ENCODE measurements at places on chromosomes 7 and 10.

- no peak for DNase-seq
These were observed 56.3 kb downstream of the ASB13 start for GRCh38 chr10:5609952-5610616.

DNA sequence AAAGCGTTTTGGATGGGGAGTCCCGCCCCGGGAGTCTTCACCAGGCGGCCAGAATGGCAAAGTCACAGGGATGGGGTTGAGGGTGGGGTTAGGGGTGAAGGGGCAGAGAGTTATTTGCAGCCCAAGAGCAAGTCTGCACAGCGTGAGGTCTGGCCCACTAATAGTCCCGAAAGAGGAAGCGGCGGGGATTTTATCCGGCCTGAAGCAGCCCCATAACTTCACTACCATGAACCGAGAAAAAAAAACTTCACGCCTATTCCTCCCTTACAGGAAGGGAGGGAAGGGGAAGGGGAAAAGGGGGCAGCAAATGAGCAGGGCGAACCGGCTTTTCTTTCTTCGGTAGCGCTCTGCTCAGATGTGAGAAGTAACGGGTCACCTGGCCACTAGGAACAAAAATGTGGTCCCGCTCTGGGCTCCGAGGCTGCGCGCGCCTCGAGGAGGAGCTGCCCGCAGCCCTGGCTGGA is 712 bp downstream of the ITPRIP start:
- DNase-seq, result no peak

DNA sequence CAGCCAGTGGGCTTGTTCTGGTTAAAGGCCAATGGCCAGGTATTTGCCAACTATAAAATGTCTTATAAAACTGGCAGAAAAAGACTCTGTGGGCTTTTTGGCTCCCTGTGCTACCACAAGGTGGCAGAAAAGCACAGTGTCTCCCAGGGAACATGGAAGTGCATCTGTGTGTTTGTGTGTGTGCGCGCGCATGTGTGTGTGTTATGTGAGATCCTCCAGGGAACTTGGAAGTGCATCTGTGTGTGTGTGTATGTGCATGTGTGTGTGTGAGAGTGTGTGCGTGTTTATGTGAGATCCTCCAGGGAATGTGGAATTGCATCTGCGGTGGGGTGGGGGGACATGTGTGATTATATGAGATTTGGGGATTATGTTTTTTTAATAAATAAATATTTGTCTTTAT is 30.2 kb upstream of the ABI1 start:
- DNase-seq, result peak; percentile 40

DNA sequence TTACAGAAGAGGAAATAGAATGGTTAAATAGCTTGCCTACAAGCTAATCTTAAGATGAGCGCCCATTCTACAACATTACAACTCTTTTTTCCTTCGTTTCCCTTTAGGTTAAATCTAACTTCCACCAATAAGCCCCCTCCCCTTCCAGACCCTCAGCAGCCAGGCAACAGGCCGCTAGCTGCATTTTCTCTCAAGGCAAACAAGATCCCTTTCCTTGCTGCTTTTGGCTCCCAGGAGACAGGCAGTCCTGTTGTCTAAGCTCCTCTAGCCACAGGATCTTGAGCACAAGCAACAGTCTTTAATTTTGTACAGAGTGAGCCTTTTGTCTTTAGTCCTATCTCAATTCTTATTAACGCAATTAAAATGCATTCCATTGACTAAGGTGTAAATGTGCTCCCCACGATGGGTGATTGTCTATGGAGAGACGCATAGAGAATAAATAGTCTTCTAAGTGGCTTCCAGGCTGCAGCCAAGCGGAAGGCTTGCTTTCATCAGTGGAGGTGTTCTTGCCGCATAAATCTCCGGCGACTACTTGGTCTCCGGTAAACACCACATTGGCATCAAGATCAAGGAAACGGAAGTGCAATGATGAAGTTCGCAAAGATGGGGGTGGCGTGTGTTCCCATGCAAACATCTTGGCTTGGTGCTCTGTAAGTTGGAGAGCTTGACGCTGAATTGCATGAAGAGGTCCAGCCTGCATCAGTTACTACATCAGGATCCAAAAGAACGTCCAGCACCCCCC is 181.9 kb upstream of the LYZL2 start:
- no peak for DNase-seq

GRCh38 chr10:64211466-64211865 is 690.3 kb downstream of the REEP3 start:
- DNase-seq, result no peak

- DNase-seq, result no peak
These were observed 561.1 kb downstream of the ACTR3B start for GRCh38 chr7:153320681-153321080.

DNA sequence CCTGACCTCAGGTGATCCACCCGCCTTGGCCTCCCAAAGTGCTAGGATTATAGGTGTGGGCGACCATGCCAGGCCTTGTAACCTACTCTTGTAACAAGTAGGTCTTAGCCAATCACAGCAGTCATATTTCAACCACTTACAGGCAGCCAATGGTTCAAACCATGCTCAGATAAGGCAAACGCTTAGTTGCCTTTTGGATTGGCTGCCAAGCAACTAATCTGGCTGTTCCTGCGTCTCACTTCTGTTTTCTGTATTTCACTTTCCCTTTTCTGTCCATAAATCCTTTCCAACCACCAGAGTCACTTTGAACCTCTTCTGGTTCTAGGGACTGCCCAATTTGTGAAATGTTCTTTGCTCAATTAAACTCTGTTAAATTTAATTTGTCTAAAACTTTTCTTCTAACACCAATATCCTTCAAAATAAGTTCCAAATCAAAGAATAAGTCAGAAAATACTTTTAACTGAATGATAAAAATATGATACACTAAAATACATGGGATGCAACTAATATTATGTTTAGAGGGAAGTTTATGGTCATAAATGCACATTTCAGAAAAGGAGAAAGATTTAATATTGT is 19.1 kb upstream of the PRF1 start:
- DNase-seq, result no peak

GRCh38 chr7:111741811-111742240 is 179.5 kb upstream of the IMMP2L start:
- DNase-seq, result no peak

GRCh38 chr7:105102557-105103352 is 88.8 kb downstream of the KMT2E start:
- DNase-seq, result no peak

GRCh38 chr7:50988988-50989387 is 206.3 kb upstream of the GRB10 start:
- DNase-seq, result no peak

- no peak for DNase-seq
These were observed 101.2 kb upstream of the PALS2 start for GRCh38 chr7:24472093-24472492.

DNA sequence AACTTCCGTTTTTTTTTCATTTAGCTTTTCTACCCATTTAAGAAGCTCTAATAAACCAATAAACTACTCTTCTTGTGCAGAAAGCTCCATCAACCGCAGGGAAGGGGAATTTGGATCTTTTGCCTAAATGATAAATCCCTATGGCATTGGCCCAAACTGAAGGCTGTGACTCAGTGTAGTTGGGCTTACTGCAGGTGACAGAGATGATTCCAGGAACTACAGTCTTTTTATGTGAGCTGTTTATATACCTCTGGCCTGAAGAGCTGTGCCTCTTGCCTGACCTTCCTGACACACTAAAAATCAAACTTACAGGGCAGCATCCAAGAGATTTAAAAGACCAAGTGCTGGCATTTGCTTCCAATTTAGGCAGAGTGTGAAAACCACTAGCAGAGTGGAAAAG is 25.2 kb downstream of the ABCB1 start:
- no peak for DNase-seq

GRCh38 chr10:20582041-20582440 is 315.1 kb downstream of the NEBL start:
- no peak for DNase-seq

GRCh38 chr10:96835899-96836298 is 3.8 kb downstream of the LCOR start:
- no peak for DNase-seq

DNA sequence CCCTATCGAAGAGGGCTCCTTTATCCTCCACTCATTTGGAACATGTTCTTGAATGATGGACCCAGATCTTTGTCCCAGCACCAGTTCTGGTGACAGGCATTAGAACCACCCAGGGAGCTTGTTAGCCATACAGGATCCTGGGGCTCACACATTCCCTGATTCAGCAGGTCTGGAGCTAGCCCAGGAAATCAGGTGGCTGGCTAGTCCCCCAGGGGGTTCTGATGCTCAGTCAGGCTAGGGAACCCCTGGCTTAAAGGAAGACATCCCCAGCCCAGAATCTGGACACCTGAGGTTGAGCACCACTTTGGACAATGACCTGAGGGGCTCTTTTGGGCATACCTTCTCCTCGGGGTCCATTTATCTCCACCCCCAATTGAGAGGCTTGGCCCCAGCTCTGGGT is 37.0 kb upstream of the NANOS1 start:
- DNase-seq, result no peak

GRCh38 chr7:127733986-127734385 is 82.0 kb downstream of the SND1 start:
- DNase-seq, result no peak

- DNase-seq, result no peak
These were observed 57.6 kb upstream of the MDFIC start for GRCh38 chr7:114864278-114864677.

DNA sequence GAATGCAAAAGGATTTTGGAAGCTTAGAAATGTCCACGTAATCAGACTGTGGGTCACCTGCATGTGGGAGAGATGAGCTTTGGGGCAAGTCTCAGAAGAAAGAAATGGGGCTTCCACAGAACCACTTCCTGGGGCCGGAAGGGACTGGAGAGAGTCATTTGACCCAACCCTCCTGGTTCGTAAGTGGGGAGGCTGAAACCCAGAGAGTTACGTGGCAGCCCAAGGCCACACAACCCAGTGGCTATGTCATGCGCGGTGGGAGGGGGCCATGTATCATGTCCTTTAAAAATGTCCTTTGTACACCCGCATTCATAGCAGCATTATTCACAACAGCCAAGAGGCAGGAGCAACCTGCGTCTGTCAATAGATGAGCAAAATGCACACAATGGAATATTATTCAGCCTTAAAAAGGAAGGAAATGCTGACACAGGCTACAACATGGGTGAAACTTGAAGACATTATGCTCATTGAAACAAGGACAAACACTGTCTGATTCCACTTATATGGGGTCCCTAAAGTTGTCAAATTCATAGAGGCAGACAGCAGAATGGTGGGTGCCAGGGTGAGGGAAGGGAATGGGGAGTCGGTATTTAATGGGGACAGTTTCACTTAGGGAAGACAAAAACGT is 15.1 kb downstream of the CAMK2B start:
- no peak for DNase-seq

- no peak for DNase-seq
These were observed 46.0 kb downstream of the CNOT4 start for GRCh38 chr7:135463908-135464307.

DNA sequence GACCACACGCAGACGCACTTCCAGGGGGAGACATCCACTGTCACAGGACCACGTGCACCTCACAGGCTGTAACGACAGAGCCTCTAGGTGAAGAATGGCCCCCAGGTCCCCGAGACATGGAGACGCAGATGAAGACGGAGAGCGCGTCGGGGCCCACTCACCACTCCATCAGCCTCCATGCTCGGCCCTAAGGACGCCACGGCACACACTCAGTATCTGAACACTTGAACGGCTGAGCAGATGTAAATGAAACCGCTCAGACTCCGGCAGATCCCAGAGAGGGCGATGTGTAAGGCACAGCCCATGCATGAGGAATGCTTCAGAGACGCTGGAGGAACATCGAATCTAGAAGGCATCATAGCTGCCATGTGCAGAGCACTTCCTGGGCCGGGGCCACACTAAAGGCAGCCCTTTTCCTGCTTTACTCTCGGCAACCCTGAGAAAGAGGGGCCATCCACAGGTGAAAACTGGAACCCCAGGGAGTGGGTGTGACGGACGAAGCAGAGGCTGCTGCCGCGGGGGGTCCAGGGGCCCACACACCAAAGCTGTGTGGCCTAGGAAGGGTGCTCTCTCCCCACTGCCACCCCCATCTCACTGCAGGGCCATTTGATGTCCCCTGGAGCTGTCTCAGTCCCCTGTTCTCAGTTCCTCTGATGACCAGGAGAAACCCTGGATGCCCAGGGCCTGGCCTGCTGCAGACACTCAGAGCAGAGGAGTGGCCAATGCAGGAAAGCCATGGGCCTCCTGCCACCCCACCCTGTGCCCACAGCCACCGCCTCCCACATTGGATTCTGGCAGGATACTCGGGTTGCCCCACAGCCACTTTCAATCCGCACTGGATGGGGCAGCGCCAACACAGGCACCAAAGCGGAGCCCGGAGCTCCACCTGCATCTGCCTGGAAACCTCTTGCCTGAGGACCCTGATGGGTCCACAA is 253.8 kb downstream of the MAD1L1 start:
- no peak for DNase-seq

DNA sequence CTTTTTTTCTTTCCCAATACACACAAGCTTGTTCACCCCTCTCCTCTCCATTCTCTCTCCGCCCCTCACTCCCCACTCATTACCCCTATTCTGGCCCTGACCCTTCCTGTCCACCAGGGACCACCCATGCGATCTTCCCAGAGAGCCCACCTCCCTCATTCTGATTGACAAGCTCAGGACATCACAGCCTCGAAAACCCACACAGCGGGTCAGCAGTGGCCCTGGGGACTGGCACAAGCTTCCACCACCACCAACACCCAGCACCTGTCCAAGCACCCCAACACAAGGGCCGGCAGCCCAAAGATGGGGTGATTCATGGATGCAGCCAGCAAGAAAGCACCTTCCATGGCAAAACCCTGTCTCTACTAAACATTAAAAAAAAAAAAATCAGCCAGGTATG is 50.0 kb upstream of the USP6NL start:
- DNase-seq, result no peak

DNA sequence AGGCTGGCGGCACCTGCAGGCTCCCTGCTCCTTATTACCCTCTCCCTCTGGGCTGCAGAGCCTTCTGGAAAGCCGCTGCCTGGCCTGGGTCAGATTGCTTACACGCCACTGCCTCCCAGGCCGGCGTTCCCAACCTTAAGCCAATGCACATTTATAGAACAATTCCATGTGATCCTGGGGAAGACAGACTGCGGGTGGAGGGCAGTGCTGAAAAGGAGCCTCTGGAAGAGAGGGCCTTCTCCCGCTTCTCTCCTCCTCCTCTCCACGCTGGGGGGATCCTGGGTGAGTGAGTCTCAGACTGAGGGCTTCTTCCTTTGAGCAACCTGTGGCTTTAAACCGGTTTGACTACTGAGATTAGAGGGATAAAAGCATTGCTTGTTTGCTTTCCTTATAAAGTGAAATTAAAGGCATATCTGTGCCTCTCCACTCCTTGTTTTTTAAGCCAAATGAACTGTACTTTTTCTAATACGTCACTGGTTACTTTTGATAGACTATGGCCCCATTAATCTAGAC is 5.5 kb downstream of the TACC2 start:
- no peak for DNase-seq

Measured in T-helper 2 cell treated with Interferon-gamma antibody and Interleukin-4, amounts not matched to agents 5 μg/mL and 100 μg/mL, for 36 hours (primary cell).